ENCODE measurements at places on chromosomes 16 and 17.
A peak's percentile ranks its signal among the peaks of the same experiment; 100 is the strongest.

DNA sequence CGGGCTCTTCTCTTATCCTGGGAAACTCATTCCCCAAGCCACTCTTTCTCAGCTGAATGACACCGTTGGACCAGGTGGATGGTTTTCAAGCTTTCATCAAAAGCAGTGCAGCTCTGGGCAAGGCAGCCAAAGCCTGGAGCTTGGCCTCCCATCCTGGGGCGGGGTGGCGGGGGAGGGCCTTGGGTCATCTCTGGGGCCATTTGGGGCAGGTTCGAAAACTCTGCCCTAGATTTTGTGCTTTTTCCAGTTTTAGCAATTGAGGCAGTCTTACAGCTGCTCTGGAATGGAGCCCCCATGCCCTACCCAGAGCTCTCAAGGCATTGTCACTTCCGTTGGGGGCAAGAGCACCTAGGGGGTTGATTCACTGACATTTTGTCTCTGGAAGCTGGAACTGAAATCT, 9.1 kb downstream of the MPRIP start:
- no peak for DNase-seq

GRCh38 chr17:2701161-2701995, 10.2 kb downstream of the CLUH start:
- no peak for DNase-seq

- DNase-seq, result no peak
Observed at GRCh38 chr16:31861455-31861854, 12.2 kb upstream of the ZNF267 start.

DNA sequence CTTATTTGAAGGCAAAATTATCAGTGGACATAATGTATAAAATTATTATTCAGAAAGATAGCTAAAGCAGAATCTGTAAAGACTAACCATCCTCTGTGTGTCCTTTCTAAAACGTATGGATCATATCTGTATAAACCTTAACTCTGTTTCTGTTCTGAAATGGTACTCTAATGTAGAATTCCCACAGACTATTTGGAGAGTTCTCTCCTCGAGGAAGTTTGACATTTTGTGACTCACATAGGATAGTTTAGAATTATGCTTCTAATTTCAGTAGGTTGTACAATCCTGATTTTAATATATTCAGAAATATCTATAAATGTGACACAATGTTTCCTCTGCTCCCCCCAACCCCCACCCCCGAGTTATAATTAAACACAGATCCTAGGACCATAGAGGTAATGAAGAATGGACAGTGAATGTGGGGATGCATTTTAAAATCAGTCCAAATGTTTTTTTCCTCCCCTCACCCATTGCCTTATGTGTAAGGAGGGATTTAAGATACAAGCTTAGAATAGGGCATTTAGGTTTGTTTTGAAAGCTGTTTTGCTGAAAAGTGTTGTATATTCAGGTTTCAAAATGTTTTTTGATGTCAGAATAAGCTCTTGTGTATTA, 66.8 kb downstream of the BCAS3 start:
- DNase-seq, result no peak

DNA sequence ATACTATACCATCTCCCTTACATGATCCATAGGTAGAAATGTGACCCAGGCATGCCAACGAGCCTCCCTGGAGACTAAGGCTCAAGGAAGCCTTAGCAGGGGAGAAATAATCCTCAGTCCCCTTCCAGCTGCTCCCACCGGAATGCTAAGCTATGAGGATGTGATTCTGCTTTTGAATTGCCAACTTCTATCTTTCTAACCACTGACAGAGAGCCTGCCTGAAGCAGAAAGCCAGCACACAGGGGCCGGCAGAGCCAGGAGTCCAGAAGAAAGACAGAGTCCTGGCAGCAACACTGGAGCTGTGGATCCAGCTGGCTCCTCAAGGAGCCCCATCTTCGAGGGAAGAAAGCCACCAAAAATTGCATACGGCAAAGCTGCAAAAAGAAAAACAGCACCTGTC, 579.6 kb upstream of the CDH5 start:
- DNase-seq, result no peak

GRCh38 chr17:44254361-44255095, 13.4 kb downstream of the SLC4A1 start:
- DNase-seq, result no peak

- DNase-seq, result peak; percentile 79
Observed at GRCh38 chr16:11232852-11233726, 22.9 kb downstream of the SOCS1 start.

DNA sequence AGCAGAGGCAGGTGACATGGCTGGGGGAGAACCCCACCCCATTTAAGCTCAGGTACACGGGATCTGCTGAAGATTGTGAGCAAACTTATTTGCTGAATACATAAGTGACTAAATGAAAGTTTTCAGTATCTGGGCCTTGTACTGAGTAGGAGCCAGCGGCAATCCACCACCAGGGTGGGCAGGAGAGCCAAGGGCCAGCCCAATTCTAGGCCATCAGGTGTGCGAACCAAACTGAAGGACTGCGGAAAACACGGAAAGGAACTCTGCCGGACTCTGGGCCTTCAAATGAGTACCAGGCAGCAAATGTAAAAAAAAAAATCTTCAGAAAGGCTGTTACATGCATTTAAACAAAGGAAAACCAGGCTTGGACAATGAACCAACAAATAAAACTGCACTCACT, 19.7 kb downstream of the ARHGAP17 start:
- no peak for DNase-seq

- DNase-seq, result no peak
Observed at GRCh38 chr17:81345228-81346089, 49.8 kb upstream of the BAHCC1 start.

GRCh38 chr16:47392081-47392480, 68.8 kb downstream of the ITFG1 start:
- no peak for DNase-seq

GRCh38 chr17:30248786-30249185, 13.3 kb upstream of the SLC6A4 start:
- DNase-seq, result no peak

- no peak for DNase-seq
Observed at GRCh38 chr17:48173191-48173984, 65.8 kb downstream of the SNX11 start.

- DNase-seq, result no peak
Observed at GRCh38 chr16:1553946-1554825, 20.7 kb downstream of the TMEM204 start.

DNA sequence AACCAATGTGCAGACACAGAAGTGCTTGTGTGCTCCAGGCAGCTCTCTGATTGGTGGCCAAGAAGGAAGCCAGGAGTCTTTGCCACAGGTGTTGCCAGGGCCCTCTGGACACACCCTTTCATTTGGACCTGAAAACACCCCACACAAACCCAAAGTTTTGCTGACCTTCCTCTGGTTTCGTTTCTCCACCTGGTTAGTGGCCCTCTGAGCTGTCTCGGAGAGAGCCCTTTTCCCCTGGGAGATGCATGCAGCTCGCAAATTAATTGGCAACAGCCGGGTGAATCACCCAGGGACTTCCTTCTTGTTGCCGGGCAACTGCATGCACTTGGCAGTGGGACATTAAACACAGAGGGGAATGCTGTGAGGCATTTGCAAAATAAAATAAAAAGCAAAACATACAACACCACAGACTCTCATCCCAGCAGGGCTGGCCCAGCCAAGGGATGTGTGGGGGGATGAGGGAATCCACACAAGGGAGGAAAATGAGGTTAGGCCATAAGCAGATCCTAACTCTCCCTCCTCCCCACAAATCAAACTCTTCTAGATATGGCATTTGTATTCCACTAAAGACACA, 286.6 kb downstream of the SOX9 start:
- DNase-seq, result no peak

GRCh38 chr16:4615384-4616046, 827 bp upstream of the UBALD1 start:
- no peak for DNase-seq

DNA sequence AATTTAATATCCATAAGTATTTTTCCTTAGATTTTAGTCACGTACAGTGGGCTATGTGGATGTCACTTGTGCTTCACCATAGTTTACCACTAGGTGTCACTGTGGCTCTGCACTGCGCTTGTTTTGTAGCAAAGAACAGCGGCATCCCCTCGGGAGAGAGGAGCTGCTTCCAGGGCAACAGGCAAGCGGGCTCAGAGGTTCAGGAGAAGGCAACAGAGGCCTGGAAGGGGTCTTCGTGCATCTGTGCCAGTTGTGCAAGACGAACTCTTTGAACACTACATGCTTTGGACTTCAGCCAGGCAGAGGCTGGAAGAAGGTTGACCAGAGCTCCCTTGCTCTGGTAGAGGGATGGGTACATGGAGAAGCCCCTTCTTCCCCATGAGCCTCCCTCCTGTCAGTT, 20.6 kb downstream of the CYB561 start:
- peak; percentile 37 for DNase-seq

GRCh38 chr17:56608944-56609343, 15.4 kb downstream of the NOG start:
- no peak for DNase-seq
